ENCODE measurements at places on chromosomes 12 and 14.

GRCh38 chr14:102774391-102775153 is 2.7 kb upstream of the TRAF3 start:
- peak; percentile 87 for DNase-seq

GRCh38 chr14:65972346-65972870 is 513.8 kb upstream of the CCDC196 start:
- no peak for DNase-seq

- DNase-seq, result no peak
These were observed 7.6 kb upstream of the SMUG1 start for GRCh38 chr12:54196396-54196795.

GRCh38 chr12:86186449-86186848 is 69.7 kb downstream of the MGAT4C start:
- DNase-seq, result no peak

DNA sequence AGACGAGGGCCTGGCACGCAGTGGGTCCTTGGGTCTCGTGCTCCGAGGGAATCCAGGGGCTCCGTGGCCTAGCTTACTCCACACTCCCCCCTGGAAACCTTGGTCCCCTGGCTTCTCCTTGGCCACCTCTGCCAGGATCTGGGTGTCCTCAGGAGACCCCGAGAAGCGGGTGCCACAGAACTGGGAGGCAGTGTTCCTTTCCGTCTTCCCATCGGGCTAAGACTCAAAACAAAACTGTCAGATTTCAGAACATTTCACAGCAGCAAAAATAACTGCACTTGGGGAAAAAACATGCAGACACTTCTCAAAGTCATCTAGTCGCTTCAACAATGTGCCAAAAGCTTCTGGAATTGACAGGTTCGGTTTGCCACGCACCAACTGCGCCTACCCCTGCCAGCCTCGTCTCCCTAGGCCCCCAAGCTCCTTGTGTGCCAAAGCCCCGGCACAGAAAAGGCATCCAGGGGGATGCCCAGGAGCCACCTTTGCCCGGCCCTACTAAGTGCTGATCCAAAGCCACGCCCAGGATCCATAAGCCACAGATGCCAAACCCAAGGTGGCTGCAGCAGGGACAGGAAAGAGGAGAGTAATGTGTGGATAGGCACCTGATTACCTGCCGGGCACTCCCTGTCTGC is 58.4 kb upstream of the DIO3 start:
- DNase-seq, result no peak

DNA sequence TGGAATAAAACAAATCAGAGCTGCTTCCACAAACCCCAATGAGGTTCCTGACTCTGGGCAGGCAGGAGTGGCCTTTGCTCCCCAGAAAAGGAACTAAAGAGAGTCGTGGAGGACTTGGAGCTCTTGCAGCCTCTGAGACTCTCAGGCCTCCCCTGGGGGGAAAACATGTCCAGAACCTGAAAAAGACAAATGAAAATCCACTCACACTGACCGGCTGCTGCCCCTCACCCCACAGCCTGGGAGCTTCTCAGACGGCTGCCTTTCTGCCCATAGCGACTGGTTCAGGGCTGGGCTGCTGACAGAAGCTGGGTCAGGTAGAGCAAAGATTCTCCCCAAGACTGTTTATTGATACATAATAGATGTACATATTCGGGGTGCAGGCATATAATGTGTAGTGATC is 356.0 kb downstream of the ADGRD1 start:
- DNase-seq, result no peak

- no peak for DNase-seq
These were observed 2.9 kb upstream of the HOXC12 start for GRCh38 chr12:53951577-53952334.

DNA sequence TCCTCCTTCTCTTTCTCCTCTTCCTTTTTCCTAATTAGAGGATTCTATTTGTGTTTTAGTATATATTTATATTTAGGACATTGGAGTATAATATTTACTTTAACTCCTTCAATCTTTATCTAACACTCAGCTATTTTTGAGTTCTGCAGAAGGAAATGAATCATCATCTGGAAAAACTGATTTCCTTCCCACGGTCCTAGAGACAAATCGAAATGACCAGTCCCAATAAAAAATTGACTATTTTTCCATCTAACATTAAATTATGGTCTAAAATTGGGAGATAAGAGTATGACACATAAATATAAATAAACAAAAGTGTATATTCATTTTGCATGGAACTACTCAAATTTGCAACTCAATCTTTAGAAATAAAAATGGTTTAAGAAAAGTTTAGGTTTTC is 167.4 kb downstream of the TMTC3 start:
- no peak for DNase-seq

All from G401 (cell line).